ENCODE measurements at places on chromosomes 2 and 18. TPM values are rescaled to one million over a fixed set of nuclear protein-coding genes. Genes with fewer than 3 reads are reported as not detected.

- no peak for DNase-seq
These were observed 39.3 kb downstream of the CBLN2 start for GRCh38 chr18:72504866-72505265.

DNA sequence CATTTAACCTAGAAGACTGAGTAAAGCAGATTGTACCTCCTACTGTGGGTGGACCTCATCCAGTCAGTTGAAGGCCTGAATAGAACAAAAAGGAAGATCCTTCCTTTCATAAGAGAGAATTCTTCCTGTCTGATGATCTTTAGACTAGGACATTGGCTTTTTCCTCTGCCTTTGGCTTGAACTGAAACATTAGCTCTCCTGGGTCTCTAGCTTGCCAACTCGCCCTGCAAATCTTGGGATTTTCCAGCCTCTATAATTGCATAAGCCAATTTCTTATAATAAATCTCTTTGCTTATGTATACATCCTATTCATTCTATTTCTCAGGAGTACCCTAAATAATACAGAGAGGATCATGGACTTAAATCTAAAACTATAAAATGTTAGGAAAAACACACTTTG is 6.2 kb upstream of the KDSR start:
- no peak for DNase-seq

GRCh38 chr2:120204945-120205670 is 18.1 kb downstream of the TMEM185B start:
- no peak for DNase-seq

GRCh38 chr2:47119001-47119400 is 36.1 kb downstream of the STPG4 start:
- DNase-seq: no peak

The CD8B2 gene
- 13.1 TPM for total RNA-seq

The ACVR1 gene
- total RNA-seq: 11.1 TPM

DNA sequence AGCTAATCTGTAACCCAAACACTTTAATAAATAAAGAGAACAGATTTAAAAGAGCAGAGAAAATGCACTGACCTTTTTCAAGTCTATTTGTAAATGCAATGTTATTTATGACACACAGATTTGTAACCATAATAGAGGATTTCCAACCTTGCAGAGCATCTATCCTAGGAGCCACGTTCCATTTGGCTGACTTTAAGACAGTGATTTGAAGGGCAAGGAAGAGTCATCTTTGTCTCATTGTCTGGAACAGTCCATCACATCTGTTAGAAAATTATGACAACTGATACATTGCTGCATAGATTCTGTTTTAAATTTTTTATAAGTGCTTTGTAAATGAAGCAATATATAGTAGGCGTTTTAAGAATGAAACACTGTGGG is 90.8 kb upstream of the L3MBTL4 start:
- DNase-seq: no peak

DNA sequence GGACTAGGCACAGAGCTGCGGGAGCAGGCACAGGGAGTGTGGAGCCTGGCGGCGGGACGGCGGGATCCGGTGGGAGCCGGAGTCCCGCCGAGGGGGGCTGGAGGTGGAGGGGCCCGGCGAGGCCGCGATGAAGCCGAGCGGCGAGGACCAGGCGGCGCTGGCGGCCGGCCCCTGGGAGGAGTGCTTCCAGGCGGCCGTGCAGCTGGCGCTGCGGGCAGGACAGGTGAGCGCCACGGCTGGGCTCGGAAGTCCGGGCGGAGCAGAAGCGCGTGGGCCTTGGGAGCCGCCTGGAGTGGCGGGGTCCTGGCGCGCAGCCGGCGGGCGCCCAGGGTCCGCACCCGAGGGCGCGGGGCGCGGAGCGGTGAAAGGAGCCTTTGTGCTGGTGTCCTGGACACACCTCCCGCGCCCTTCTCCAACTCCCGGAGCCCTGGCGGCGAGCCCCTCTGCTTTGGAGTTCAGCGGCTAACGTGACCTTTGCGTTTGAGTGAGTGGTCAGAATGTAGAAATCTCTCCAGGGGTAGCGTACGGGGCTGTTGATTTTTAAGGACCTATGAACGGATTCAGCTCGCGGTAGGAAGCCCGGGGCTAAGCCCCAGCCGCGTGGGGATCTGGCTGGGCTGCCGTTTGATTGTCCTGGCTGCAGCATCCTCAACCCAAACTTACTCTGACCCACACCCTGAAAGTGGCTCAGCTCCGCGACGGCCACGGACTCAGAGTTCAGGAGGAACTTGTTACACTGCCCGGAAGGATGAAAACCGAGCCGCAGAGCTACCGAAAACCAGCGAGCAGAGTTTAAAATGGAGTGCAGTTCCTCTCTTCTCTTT is 448 bp downstream of the IMPA2 start:
- no peak for DNase-seq

- DNase-seq: no peak
These were observed 364.8 kb downstream of the NYAP2 start for GRCh38 chr2:225764346-225764745.

DNA sequence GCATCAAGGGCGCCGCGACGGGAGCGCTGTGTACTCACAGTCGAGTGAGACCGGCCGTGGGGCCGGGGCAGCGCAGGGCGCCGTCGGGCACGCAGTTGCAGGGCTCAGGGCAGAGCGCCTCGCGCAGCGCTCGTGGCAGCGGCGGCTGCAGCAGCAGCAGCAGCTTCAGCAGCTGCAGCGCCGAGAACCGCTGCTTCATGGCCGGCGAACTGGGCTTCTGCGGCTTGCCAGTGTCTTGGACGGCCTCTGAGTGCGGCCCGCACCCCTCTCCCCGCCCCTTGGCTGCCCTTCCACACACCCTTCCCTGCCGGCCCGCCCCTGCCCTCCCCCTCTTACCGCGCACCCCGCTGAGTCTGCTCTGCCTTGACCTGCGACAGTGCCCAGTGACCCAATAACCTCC is at the start of gene LHCGR:
Gene LHCGR (minus strand): TSS at position 252 of the 400 bp plus-strand sequence. CDS start 53 bp downstream, at position 199.
- DNase-seq: no peak

- DNase-seq: no peak
These were observed 5.2 kb upstream of the MAP3K2 start for GRCh38 chr2:127392828-127393578.

DNA sequence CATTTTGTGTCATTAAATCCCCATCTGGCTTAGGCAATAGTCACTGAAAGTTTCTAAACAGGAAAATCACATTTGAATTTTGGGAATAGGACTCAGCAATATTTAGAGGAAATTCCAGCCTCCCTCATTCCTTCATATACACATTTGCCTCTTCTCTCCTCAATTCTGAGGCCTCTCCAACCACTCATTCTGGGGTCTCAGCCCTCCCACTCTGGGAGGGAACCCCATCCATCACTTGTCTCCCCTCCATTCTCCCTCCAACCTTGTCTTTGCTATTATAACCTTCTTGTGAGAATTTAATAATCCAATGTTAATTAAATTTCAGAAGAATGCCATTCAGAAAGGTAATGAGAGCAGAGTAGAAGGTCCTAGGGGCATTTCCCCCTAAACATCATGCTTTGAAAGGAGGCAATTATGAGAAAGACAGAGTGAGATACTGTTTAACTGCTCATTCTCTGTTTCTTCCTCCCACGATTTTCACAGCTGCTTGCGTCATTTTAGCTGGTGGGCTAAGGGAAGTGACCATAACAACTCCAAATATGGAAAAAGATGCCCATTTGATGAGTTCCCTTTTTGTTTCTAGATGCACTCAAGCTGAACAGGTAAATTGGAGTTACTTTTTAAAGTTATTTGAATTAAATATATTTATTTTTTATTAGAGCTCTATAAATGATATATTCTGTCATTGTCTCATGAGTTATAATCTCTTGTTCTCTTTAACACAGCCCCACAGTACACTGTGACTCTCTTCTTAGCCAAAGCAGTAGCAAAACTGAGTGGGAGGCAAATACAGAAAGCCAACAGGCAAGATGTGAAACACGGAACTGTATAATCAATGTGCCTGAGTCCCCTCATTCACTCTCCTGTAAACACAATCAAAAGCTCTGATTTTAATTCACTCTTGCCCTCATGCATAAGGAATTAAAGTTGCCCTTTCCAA is 135.1 kb downstream of the DLGAP1 start:
- DNase-seq: no peak
